ENCODE measurements at places on chromosomes 16 and 17.

GRCh38 chr17:44307387-44308186 is 814 bp upstream of the RUNDC3A start:
- peak; percentile 64 for DNase-seq

DNA sequence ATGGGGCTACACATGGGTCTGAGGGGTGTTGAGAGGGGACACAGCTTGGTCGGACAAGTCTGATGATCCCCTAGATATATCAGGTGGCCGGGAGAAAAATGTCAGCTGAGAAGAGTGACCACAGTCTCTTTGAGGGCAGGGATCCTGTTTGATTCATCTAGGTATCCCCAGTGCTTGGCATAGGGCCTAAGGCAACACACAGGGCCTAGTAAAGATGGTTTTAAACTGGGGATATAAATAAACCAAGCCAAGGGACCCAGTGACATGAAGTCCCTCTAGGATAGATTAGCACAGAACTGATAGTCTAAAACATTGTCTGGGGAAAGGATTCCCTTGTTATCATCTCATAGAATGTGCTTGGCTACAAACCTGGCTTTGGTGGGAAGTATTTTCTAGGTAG is 1.4 kb downstream of the ERCC4 start:
- DNase-seq: no peak

GRCh38 chr17:1239210-1239609 is 31.0 kb upstream of the BHLHA9 start:
- peak; percentile 63 for DNase-seq

GRCh38 chr16:15487336-15488284 is 53.2 kb downstream of the BMERB1 start:
- DNase-seq: peak; percentile 48

- DNase-seq: no peak
Measured at GRCh38 chr17:12415031-12415430, 250.7 kb upstream of the MYOCD start.

GRCh38 chr17:27993161-27993695 is 49.2 kb upstream of the NLK start:
- DNase-seq: no peak

DNA sequence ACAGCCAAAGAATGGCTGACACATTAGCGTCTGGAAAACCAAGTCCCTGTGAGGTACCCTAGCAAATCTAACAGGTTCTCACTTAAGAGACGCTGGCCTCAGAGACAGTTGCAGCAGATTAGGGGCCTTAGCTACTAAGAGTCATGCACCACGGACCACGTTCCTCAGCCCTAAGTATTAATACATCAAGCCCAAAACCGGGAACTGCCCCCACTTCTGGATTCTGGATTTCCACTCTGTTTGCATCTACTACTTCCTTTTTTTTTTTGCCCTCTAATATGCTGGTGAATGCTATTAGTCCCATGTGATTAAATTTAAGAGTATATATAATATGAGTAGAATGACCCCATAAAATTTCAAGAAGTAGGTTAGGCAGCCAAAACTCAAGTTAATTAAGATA is 775 bp upstream of the TERB1 start:
- DNase-seq: no peak

- DNase-seq: peak; percentile 71
Measured at GRCh38 chr16:77581706-77582105, 140.6 kb upstream of the NUDT7 start.

DNA sequence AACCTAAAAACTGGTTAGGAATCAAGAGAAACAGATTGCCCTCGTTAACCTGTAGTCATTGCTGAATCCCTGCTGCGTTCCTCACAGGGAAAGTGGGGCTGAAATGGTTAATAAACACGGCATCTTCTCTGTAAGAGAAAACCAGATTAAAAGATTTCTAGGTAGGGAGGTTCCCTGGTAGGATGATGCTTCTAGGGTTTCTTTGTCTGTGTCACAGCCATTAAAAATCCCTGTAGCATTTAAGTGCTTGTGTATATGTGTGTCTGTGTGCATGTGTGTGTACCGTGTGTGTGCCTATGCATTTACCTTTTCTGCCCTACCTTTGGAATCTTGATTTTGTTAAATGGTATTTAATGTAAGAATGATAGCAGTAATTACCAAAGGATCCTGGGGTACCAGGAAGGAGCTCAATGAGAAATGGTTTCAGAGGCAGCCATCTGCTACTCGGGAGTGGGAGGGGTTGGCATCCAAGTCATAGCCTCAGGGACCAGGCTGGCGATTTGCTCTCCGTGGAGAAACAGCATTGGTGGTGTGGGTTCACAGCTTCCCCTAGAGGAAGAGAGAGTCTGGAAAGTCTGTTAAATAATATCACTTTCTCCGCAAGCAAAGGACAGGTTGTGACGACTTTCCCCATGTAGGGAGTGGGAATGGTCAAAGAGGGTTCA is 177.1 kb downstream of the HS3ST4 start:
- DNase-seq: no peak

- DNase-seq: peak; percentile 87
Measured at GRCh38 chr16:9151597-9151996, 60.2 kb downstream of the HAPSTR1 start.

- peak; percentile 68 for DNase-seq
Measured at GRCh38 chr16:21301168-21301894, 23.2 kb upstream of the CRYM start.

- DNase-seq: no peak
Measured at GRCh38 chr16:12589676-12590075, 214.0 kb downstream of the CPPED1 start.

DNA sequence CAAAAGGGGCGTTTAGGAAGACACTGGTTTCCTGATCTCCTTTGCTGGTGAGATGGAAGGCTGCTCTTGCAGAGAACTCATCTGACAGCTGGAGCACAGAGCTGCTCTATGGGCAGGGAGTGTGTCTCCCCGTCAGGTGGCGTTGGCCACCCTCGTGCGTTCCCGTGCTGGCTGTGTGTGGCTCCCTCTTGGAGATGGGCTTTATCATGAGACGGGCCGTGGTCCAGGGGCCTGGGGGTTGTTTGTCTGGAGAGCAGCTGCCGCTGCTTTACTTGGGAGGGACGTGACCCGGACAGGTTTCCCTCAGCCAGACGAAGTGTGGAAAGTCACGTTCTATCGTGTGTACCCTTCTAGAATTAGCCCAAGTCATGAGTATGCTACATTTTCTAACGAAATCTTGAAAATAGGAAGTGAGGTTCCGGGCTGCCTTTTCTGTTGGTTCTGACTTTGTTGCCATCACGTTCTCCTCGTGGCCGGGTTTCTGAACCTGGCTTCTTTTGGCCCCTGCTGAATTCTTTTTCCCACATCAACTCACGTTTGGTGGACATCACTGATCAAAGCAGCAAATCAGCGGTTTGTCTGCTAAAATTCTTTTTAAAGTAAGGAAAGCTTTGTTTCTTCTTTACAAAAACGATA is 105.6 kb upstream of the CHMP6 start:
- DNase-seq: no peak

- peak; percentile 70 for DNase-seq
Measured at GRCh38 chr17:48335858-48336500, 94.0 kb downstream of the SKAP1 start.

GRCh38 chr16:85777583-85778310 is 21.6 kb downstream of the EMC8 start:
- DNase-seq: no peak

DNA sequence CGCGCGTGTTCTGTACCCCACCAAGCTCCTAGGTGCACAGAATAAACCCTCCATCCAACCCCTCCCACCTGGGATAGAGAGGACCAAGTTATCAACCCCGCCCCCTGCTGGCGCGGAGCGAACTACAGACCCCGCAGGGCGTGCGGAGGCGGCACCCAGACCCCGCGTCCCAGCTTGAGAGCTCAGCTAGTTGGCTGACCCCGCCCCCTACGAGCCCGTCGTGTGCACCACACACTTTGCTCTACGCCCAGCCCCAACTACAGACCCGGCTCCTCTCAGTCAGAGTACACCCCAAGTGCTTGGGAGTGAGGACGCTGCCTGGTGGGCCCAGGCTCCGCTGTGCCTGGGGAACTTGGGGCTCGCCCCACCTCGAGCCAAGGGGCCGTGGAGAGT is 1.5 kb downstream of the GRIN2A start:
- peak; percentile 8 for DNase-seq

DNA sequence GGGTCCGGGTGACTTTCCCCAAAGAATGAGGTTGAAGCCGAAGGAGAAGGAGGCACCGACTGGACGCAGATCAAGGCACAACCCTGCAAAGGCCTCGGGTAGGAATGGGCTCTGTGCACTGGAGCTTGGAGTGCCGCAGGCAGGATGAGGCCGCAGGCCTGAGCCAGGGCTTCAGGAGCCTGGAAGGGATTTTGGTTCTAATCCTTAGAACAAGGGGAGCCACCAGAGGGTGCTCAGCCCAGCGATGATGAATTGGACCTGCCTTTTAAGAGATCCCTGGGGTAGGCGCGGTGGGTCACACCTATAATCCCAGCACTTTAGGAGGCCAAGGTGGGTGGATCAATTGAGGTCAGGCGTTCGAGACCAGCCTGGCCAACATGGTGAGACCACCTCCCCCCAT is 8.1 kb downstream of the CIBAR2 start:
- DNase-seq: no peak

GRCh38 chr17:81869221-81870130 is 1.7 kb downstream of the ARHGDIA start:
- peak; percentile 47 for DNase-seq

DNA sequence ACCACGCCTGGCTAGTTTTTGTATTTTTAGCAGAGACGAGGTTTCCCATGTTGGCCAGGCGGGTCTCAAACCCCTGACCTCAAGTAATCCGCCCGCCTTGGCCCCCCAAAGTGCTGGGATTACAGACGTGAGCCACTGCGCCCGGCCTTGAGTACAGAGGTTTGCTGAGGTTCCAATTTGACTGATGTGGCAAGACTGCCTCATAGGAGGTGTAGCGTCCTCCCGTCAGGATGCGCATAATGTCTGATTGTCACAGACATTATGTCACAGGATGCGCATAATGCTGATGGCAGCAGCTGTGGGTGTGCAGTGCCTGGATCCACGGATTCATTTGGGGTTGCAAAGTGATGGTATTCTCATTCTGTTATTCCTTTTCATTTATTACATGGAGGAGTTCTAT is 45.2 kb downstream of the HAPSTR1 start:
- no peak for DNase-seq

GRCh38 chr16:14308368-14308723 is 237.2 kb downstream of the MRTFB start:
- DNase-seq: no peak

DNA sequence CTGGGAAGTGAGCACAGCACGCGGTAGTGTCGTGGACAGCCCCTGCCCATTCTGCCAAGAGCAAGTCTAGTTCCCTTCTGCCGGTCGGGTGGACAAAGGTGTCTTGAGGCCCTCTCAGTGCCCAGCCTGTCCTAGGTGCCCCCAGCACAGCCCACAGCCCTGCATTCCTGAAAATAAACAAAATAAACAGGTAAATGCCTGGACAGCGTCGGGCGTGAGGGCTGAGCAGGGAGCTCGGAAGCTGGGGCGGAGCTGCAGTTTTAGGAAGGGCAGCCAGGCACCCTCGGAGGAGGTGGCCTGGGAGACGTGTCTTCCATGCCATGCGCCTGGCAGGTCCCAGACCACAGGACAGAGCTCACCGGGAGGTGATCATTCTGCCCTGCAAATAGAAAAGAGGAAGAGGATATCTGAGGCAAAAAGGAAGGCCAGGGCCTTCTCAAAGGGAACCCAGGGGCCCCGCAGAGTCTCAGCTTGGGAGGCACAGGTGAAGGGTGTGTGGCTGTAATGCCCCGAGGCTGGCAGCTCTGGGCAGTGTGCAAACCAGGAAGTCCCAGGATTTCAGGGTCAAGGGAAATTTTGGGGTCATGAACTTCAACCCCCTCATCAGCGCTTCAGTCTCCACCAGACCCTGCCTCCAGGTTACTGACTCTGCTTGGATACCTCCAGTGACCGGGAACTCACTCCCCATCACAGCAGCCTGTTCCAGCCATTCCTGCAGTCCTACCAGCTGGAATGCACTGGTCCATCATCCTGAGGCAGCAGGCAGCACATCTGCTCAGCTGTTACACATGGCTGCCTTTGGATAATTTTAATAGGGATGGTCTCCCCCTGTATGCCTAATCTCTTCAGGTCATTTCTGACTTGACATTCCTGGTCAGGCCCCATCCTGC is 1.7 kb downstream of the ZNF469 start:
- no peak for DNase-seq

DNA sequence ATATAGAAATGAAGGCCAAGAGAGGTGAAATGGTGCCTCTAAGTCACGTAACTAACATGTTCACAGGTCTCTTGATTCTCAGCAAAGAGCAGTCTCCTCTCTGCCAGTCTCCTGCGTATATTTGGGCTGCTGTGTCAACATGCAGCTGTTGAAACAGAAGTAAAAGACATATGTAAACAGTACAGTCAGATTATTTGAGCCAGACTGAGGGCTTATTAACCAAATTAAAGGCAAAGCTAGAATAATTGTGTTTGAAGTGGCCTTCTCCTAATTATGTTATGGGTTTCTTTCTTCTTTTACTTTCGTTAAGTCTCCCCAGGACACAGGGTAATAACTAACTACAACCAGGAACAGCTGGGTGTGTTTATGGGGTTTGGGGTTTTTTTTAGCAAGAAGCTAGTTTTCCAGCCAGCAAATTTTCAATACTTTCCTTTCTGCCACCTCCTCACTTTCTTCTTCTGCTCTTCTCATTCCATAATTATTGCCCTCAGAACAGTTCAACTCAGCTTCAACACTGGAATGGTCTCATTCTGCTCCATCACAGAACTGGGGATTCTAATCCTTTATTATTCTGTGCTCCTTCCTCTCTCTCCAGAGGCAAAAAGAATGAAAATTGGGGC is 18.4 kb downstream of the G6PC1 start:
- DNase-seq: no peak

- DNase-seq: no peak
Measured at GRCh38 chr17:14547016-14547415, 246.1 kb downstream of the HS3ST3B1 start.

GRCh38 chr16:86934581-86935375 is 356.4 kb downstream of the FOXL1 start:
- DNase-seq: peak; percentile 40

GRCh38 chr16:21169249-21169981 is 10.9 kb downstream of the LDAF1 start:
- DNase-seq: peak; percentile 52

GRCh38 chr17:64156670-64157069 is 26.7 kb upstream of the ERN1 start:
- DNase-seq: no peak

- peak; percentile 41 for DNase-seq
Measured at GRCh38 chr17:51006601-51007000, 114.1 kb downstream of the SPAG9 start.

DNA sequence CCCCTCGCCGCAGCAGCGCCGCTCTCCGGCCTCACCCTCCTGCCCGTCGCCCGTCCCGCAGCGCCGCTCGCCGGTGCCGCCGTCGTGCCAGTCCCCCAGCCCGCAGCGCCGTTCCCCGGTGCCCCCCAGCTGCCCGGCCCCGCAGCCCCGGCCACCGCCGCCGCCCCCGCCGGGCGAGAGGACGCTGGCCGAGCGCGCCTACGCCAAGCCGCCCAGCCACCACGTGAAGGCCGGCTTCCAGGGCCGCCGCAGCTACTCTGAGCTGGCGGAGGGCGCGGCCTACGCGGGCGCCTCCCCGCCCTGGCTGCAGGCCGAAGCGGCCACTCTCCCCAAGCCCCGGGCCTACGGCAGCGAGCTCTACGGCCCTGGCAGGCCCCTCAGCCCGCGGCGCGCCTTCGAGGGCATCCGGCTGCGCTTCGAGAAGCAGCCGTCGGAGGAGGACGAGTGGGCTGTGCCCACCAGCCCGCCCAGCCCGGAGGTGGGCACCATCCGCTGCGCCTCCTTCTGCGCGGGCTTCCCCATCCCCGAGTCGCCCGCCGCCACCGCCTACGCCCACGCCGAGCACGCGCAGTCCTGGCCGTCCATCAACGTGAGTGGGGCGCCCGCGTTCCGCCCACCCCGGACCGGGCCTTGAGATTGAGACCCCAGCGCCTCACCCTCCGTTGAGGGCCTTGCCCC is 15.0 kb downstream of the TBKBP1 start:
- DNase-seq: peak; percentile 25

Data from fibroblast of villous mesenchyme (primary cell).